ENCODE measurements at places on chromosomes 2 and 18.

DNA sequence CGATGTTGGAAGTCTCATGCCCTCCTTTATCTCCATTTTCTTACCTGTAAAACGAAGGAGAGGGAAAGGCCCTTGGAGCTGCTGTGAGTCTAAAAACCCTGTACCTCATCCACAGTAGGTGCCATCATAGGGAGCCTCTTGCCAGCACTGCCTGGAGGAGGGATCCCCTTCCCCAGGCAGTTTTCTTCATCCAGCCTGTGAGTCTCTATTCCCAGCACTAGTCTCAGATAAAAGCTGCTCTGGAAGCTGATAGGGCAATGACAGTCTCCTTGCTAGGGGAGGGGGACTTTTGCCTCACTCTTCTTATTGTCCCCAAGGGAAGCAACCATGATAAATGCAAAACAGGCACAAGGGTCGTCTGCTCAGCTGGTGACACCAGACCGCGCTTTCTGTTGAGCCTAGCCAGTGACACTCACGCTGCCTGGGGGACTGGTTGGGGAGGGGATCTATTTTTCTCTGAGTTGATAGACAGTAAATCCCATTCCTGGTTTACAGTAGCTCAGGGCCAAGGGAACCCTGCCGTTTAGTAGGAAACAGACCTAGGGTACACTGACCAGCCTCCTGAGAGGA, 139.5 kb upstream of the NABP1 start:
- DNase-seq = no peak

DNA sequence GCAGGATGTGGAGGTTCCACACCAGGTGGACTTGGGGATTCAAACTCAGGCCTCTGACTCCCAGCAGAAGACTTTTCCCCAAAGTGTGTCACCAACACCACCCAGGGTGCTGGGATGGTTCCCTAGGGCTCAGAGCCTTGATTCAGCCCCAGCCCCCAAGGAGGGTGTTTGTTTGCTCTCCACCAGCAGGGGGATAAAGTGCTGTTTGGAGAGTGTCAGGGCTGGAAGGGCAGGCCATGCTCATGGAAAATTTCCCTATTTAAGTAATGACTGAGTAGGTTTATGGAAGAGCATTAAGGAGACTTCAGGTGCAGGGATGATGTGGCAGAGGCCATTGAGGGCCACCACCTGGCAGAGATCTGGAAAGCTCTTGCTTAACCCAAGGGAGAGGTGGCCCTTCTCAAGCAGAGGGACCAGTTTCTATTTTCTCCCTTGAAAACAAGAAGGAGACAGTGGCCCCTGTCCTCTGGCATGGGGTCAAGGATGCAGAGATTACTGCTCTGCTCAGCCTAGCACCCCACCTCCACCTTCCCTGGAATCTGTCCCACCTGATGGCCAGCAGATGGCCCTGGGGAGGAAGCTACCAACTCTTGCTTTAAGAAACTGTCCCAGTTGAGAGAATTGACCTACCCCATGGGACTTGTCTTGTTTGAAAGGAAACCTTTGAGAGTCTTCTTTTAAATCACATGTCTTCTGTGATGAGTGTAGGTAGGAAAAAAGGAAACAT, 122.1 kb downstream of the ACOXL start:
- no peak for DNase-seq

DNA sequence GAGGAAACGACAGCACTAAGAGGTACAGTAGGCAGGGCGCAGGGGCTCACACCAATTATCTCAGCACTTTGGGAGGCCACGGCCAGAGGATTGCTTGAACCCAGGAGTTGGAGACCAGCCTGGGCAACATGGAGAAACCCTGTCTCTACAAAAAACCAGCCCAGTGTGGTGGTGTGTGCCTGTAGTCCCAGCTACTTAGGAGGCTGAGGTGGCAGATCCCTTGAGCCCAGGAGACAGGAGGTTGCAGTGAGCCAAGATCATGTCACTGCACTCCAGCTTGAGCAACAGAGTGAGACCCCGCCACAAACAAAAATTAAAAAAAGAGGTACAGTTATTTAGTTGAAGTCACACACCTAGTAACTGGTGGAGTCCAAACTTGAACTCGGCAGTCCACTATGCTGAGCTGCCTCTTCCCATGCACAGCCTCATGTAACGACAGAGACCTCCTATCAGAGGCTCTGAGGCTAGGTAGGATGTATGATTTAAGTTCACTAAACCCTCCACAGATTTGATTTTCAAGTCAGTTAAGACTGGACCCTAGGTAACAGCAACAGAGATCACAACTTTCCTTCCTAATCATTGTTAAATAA, 8.7 kb downstream of the STK17B start:
- no peak for DNase-seq

GRCh38 chr2:54239427-54239826, 16.6 kb downstream of the TSPYL6 start:
- DNase-seq = no peak

- DNase-seq = no peak
Measured at GRCh38 chr18:8381821-8382459, 227.3 kb upstream of the RAB12 start.

DNA sequence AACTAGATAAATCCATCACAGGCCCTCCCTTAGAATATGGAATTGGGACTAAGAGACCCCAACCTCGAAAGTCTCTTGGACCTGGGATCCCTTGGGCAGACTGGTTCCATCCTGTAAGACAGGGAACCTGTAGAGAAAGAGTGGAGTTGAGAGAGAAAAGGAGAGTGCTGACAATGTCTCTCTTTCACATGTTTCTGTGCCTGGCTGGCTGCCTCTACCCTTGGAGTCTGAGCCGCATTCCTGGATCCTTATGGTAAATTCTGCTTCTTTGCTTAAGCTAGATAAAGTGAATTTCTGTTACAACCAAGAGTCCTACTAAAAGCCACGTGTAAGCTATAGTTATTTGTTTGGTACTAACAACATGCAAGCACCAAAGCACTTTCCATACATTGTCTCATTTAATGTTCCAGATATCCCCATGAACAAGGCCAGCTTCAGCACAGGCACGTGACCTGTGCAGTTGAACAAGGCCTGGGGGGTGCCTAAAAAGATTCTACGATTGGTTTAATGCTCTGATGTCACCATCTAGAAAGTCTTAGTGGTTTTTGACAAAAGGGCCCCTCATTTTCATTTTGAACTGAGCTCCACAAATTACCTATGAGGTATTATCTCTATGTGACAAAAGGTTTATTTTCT, 2.1 kb upstream of the PUM2 start:
- DNase-seq = no peak

GRCh38 chr2:873651-874580, 76.7 kb upstream of the SNTG2 start:
- no peak for DNase-seq
